ENCODE measurements at places on chromosomes 1 and 21. TPM values are rescaled to one million over a fixed set of nuclear protein-coding genes. Genes with fewer than 3 reads are reported as not detected.

DNA sequence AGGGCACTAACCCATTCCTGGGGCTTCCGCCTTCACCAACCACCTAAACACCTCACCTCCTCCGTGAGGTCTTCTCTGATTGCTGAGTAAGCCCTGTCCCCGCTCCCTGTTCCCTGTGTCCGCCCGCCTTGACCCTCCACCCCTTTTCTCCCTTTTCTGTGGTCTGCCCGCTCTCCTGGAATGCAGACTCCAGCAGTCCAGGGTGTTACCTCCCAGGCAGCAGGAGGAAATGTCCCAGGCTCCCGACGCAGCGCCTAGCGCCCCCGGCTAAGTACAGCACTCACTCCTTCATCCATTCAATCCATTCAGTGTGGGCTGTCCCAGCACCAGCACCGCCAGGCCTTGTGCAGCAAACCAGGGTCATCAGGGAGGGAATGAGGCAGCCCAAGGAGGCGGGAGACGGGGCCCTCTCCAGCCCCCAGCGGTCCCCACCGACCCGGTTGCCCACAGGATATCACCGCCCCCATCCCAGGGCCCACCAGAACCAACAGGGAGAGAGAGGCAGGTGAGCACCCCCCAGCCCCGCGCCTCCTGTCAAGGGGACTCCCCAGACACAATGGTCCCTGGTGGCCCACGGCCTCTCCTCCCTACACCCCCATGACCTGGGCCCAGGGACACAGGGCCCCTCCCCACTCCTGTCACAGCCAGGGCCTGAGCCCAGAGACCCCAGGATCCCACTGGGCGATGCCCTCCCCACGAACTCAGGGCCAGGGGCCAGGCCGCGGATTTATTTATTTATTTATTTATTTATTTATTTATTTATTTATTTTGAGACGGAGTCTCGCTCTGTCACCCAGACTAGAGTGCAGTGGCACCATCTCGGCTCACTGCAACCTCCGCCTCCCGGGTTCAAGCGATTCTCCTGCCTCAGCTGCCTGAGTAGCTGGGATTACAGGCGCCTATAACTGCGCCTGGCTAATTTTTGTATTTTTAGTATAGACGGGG, 10.2 kb downstream of the TNFRSF14 start:
- no peak overlapping the region for H3K4me3 ChIP-seq
- H3K27ac ChIP-seq = no peak overlapping the region
- H3K4me1 ChIP-seq = peaks cover 4% of the 10 kb centered on the region
- DNase-seq = peak; percentile 55
- no peaks in the 10 kb centered on the region for H3K27me3 ChIP-seq

TARS2 gene
- 30.7 TPM for total RNA-seq

KRTAP21-2 gene
- total RNA-seq = not detected

- no peaks in the 10 kb centered on the region for H3K27me3 ChIP-seq
- H3K4me1 ChIP-seq = peaks cover 2% of the 10 kb centered on the region
- H3K36me3 ChIP-seq = peaks cover 35% of the 10 kb centered on the region
- DNase-seq = no peak
Measured at GRCh38 chr1:16392740-16393569, 25.9 kb downstream of the SZRD1 start.

TEDDM1 gene
- not detected for total RNA-seq

DNA sequence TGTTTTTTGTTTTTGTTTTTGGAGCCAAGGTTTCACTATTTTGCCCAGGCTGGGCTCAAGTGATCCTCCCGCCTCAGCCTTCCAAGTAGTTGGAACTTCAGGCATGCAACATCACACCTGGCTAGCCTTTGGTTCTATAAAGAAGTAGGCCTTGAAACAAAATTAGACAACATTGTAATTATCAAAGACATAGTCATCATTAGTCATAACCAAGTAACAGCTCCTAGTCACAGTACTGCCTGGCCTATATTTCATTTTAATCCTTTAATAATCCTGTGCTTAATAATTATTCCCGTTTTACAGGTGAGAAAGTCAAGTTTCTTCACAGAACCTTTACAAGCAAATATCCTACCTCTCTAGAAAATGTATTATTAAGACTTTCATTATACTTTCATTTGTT, 52.3 kb upstream of the TBX15 start:
- no peaks in the 10 kb centered on the region for H3K36me3 ChIP-seq
- H3K27ac ChIP-seq = no peak overlapping the region
- DNase-seq = no peak
